ENCODE measurements at places on chromosomes 7 and 10.

DNA sequence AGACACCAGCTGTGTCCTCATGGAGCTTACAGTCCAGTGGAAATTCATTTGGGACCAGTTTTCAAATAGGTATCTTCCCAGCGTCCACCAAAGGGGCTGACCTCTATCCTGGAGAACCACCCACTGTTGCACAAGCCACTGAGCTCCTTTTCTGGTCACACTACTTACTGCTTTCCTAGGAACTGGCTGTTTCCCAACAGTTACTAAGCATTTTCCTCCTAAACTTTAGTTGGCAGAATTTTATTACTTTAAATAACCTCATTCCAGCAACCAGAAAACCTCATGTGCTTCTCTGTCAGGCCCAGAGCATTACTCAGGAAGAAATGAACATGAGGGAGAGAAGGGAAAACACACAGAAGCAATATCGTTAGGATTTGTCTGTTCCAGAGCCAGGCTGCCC lies 183.1 kb downstream of the GPAM start:
- DNase-seq, result peak; percentile 5

- peak; percentile 40 for DNase-seq
These were observed 699.9 kb downstream of the INHBA start for GRCh38 chr7:41002741-41003610.

- no peak for DNase-seq
These were observed 291.5 kb downstream of the SDK1 start for GRCh38 chr7:3592401-3593134.

GRCh38 chr10:76336213-76336963 lies 905.0 kb downstream of the LRMDA start:
- DNase-seq, result peak; percentile 7

GRCh38 chr7:148266795-148267194 lies 323.8 kb upstream of the C7orf33 start:
- DNase-seq, result no peak

GRCh38 chr7:90850471-90850870 lies 254.3 kb downstream of the CDK14 start:
- DNase-seq, result no peak

- DNase-seq, result peak; percentile 100
These were observed 57.3 kb upstream of the CCDC71L start for GRCh38 chr7:106717955-106718871.

DNA sequence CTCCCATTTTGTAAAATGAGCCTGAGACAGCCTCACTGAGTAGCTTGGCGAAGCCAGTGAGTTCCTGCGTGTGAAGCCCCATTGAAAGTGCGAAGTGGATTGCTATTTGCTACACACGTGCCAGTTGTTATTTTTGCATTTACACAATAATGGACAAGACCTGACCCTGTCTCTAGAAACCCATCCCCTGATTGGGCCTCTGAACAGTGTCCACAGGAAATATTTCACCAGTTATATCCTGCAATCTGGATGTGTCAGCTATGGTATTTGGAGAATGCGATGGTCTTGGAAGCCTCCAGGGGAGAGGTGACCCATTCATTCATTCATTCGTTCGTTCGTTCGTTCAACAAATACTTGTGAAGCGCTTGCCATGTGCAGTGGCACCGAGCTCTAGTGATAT lies 37.1 kb downstream of the COL13A1 start:
- DNase-seq, result peak; percentile 58

GRCh38 chr10:88890681-88891381 lies 10.8 kb downstream of the STAMBPL1 start:
- peak; percentile 50 for DNase-seq

DNA sequence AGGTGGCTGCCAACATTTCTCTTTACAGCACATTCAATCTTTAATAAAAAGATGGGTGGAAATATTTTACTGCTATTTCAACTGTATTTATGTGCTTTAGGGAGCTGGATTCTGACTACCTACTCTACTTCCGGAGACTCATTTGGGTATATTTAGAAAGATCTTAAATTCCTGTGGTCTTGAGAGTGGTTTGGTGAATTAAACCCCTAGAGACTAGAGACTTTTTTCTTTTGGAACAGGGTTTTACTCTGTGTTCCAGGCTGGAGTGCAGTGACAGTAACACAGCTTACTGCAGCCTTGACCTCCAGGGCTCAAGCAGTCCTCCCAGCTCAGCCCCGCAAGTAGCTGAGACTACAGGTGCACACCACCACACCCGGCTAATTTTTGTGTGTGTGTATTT lies 79.0 kb upstream of the HABP2 start:
- DNase-seq, result peak; percentile 90

- no peak for DNase-seq
These were observed 5.1 kb upstream of the PIP4K2A start for GRCh38 chr10:22719406-22720042.

- peak; percentile 70 for DNase-seq
These were observed 46.6 kb upstream of the GRID1 start for GRCh38 chr10:86413046-86413728.

DNA sequence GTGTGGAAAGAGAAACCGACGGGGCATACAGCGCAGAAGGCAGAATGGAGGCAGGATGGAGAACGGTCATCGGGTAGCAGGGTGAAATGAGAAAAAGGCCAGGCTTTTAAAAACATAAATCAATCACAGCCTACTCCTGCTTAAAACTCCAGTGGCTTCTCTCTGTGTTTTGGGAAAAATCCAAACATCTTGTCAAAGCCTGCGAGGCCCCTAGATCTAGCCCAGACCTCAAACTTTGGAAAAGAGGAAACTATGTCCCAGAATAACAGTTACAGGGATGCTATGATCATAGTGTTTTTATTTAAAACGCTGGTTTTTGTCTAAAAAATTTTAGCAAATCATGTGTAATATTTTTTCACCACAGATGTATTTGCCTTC lies 41.1 kb downstream of the PPP1R3C start:
- no peak for DNase-seq

- DNase-seq, result no peak
These were observed 270.4 kb downstream of the RELN start for GRCh38 chr7:103719070-103719469.

GRCh38 chr10:107284187-107284586 lies 119.7 kb upstream of the SORCS1 start:
- DNase-seq, result no peak

GRCh38 chr7:44949303-44949702 lies 29.5 kb downstream of the MYO1G start:
- no peak for DNase-seq

- DNase-seq, result no peak
These were observed 27.9 kb downstream of the EGFR start for GRCh38 chr7:55046582-55047342.

DNA sequence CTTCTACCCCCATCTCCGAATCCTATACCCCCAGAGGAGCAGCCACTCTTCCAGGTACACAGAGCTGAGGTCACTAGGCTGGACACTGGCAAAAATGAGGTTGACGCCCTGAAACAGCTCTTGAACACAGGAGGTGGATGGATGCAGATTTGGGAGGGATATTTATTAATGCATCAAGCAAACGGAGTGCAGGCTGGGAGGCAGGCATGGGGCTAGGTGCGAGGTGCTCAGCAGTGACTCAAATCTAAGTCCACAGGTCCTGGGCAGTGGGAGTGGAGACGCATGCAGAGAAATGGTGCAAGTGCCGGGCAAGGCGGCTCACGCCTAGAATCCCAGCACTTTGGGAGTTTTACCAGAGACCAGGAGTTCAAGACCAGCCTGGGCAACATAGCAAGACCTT lies 11.0 kb downstream of the GUSB start:
- no peak for DNase-seq

DNA sequence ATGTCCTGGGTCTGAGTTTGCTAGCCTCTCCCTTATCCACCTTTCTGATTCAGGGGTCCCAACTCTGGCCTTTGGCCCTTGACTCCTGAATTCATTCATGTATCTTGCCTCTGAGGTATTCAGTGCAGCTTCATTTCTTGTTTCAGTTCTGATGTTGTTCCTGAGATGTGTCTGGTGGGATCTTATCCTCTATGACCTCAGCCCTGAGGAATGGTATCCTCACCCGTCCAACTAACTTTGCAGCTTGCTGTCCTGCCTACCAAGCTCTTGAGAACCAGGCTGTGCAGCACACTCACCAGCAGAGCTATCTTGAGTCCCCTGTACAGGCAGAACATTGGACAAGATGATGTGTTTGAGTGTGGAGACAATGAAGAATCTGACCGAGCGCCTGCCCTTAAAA lies 13.8 kb downstream of the SUFU start:
- peak; percentile 60 for DNase-seq

GRCh38 chr10:75771606-75772005 lies 340.2 kb downstream of the LRMDA start:
- DNase-seq, result no peak

GRCh38 chr10:92830478-92831389 lies 17.6 kb upstream of the EXOC6 start:
- no peak for DNase-seq

DNA sequence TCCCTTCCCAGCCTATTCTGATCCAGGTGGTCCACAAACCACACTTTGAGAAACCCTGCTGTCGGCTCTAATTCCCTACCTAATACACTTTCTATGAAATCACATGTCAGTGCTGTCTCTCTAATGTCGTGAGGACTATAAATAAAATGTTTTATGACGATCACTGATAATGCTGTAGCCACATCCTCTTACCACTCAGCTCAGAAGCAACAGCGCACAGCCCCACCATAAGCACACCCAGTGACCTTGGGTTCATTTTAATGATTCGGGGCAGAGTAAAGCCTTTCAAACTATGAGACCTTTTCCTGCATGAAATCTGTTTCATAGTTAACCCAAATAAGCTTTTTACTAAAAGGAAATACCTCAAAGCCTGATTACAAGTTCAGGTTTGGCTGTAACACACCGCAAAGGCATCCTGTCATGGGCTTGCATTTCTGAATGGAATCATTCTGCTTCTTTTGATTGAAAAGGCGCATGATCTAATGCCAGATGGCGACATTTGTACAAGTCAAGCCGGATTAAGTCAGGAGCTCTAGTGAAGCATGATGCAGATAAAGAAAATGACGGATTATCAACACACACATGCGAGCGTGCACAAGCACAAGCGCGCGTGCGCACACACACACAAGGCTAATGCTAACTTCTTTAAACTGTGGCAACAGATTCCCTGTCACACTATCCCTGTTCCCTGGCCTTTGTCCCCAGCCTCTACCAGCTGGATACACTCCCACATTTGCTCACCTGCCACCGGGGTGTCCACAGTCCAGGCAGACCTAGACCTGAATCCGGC lies 180.5 kb upstream of the PDE1C start:
- no peak for DNase-seq

GRCh38 chr7:67346126-67346525 lies 349.5 kb downstream of the TYW1 start:
- DNase-seq, result no peak

- DNase-seq, result no peak
These were observed 6.9 kb upstream of the HILPDA start for GRCh38 chr7:128448751-128449302.

GRCh38 chr10:33859319-33860022 lies 525.0 kb upstream of the NRP1 start:
- DNase-seq, result no peak

- DNase-seq, result no peak
These were observed 10.8 kb upstream of the MNX1 start for GRCh38 chr7:157021071-157021870.

DNA sequence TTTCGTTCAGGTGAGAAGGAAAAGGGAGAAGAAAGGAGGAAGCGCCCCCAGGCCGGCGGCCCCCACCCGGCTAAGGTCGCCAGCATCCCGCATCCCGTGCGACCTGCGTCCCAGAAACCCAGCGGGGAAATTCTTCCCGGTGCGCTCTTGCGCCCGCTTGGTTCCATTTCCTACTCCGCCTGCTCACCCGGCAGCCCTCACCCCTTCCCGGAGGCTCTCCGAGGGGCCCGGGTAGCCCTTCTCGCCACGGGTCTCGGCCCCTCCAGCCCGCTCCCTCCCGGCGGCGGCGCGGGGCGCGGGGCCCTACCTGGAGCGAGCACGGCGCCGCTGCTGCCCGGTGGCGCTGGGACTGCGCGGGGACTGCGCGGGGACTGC lies at the start of gene PRKCQ:
Gene PRKCQ (minus strand): TSS at position 373 of the 375 bp plus-strand sequence. CDS start 65,141 bp downstream, outside the sequence.
- peak; percentile 31 for DNase-seq

GRCh38 chr10:29174389-29174788 lies 114.5 kb upstream of the LYZL1 start:
- peak; percentile 17 for DNase-seq

DNA sequence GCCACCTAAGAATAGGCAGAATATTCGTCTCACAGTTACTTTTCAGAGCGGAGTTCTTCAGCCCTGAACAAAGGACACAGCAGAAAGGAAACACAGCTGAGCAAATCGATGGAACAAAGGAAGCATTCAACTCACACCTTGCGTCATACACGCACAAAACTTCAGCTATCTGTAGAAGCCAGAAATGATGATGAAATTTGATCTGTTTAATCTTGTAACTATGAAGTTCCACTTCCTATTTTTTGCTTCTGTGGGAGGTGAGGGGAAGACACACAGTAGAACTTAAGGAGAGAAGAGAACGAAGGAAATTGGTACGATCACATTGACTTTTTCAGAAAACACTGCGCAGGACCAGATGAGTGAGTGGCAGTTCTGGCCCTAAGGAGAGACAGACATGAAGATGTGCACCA lies 26.2 kb downstream of the FAM171A1 start:
- peak; percentile 37 for DNase-seq

GRCh38 chr7:43954524-43955228 lies 28.4 kb downstream of the UBE2D4 start:
- peak; percentile 55 for DNase-seq

DNA sequence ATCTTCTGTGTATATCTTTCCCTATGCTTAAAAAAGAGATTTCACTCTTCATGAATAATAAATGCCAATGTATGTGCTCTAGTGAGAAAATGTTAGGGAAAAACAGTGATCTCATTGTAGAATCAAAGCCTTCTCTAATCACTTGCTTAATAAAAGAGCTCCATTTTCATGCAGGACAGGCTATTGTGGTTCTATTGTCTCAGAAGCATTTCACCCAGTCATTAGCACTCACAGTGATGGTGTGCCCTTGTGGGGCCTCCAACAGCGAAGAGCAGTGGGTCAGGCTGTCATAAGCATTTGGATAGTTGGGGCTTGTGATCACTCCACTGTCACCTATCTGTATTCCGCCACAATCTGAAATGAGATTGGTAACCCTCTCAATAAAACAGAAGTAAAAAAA lies 83.9 kb upstream of the RSU1 start:
- DNase-seq, result no peak

- DNase-seq, result peak; percentile 23
These were observed 84.7 kb downstream of the PTPRZ1 start for GRCh38 chr7:121957626-121958025.

DNA sequence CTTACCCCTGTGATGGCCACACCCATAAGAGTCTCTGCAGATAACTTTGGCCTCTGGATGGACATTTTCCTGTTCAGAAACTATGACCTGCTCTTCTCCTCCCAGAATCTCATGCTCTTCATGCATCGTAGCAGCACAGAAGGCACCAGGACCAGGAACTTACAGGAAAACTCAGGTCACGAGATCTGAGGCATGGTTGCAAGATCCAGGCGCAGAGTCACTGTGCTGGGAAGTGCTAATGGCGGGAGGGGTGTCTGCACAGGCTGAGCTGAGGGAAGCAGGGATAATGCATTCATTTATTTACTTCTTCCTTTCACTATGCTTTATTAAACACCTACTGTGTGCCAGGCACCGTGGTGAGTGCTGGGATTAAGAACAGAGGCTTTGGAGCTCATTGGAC lies 48.2 kb upstream of the LOXL4 start:
- DNase-seq, result no peak

GRCh38 chr10:3805201-3805790 lies 20.3 kb upstream of the KLF6 start:
- DNase-seq, result peak; percentile 92
